BJ (cell line): ENCODE measurements at places on chromosomes 1 and 21.

DNA sequence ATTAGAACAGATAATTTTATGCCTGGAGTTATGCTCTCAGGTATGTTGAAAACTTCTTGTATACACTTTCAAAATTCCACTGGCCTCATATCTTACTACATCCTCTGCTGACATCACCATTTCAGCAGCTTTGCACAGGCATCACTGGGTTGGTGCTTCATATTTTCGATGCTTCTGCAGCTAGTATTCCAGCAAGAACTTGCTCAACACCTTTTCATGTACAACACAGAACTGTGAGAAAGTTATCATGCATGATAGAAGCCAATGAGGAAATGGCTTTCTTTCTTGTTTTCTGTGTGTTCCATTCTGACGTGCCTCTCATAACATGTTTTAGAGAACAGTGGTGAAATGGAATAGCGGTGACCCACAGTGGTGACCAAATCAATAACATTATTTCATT lies 5.1 kb upstream of the GBP5 start:
- DNase-seq: no peak

DNA sequence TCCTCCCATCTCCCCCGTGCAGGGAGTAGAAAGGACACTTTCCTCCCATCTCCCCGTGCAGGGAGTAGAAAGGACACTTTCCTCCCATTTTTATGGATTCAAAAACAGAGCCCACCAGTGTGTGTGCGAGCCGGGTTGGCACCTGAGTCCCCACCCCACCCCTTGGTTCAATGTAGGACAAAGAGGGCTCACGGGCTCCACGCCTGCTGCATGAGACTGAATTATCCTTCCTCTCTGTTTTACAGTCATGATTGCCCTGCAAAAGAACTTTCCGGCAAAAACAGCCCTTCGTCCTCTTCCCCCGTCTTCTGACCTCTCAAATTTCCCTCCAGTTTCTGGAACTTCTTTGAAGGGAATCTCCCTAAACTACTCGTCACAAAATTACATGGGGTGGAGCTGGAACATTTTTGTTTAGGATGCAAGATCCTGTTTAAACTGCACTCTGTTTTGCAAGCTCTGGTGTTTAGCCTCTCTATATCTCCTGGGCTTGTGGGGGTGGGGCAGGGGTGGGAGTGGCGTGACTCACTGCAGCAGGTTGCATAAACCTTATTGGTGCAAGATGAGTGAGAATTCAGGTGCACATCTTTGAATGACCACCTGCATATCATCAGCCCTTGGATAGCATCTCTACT lies 99.8 kb downstream of the PSMG1 start:
- no peak for DNase-seq

DNA sequence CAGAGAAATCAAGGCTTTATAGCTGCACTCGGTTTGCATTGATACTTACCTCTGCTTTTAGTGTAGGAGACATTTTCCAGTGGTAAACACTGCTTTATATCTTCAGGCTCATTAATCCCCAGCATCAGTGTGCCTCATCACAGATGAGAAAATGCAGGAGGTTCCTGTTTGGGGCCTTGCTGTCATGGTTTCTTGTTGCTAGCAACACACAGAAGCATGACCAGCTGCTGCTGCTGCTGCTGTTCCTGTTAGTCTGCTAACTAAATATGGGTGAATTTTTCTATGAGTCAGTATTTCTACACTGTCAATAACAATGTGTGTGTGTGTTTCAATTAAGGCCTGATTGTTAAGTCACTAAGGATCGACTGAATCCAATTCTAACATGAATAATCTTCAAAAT lies 85.8 kb upstream of the RGS1 start:
- DNase-seq: peak; percentile 89

DNA sequence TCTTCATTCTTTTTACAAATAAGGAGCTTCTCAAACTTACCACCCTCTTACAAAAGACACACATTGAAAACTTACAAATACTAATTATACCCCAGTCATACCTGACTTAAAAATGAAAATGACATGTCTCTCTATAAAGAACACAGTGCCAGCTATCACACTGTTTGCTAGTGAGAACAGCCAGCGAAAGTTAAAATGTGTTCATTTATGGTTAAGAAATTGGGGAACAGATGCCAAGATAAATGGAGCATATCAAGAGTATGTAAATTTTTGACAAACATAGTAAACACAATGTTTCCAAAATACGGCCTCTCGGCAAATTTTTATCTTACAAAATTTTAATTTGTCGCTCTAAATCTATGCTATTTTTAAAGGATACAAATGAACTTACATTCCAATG lies 1422.9 kb downstream of the KCNT2 start:
- no peak for DNase-seq

- no peak for DNase-seq
Measured at GRCh38 chr1:60345621-60346020, 272.1 kb upstream of the C1orf87 start.

DNA sequence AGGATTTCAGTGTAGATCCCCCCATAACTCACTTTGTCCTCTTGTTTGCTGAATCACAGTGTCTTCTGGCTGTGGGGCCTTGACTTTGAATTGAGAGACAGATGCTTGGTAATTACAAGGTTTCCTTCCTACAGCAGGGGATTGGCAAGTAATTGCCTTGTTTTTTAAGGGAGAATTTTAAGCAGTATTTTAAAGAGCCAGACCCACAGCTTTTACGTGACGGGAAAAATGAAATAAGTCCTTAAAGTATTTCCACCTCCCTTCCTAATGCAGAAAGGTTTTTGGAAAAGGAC lies 41.0 kb downstream of the PGBD5 start:
- no peak for DNase-seq

DNA sequence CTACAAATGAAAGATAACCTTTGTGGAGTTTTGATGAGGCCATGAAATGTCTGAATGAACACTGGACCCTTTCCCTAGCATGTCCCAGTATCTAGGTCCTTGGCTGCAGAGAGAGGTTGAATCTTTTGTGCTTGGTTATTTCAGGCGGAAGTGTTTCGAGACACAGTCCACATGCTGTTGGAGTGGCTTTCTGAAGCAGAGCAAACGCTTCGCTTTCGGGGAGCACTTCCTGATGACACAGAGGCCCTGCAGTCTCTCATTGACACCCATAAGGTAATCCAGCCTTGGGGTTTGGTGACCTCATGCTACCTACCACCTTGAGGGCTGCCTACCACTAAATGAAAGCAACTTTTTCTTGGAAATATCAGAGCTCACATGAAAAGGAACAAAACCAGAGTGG lies 38.9 kb upstream of the BMP8A start:
- no peak for DNase-seq

DNA sequence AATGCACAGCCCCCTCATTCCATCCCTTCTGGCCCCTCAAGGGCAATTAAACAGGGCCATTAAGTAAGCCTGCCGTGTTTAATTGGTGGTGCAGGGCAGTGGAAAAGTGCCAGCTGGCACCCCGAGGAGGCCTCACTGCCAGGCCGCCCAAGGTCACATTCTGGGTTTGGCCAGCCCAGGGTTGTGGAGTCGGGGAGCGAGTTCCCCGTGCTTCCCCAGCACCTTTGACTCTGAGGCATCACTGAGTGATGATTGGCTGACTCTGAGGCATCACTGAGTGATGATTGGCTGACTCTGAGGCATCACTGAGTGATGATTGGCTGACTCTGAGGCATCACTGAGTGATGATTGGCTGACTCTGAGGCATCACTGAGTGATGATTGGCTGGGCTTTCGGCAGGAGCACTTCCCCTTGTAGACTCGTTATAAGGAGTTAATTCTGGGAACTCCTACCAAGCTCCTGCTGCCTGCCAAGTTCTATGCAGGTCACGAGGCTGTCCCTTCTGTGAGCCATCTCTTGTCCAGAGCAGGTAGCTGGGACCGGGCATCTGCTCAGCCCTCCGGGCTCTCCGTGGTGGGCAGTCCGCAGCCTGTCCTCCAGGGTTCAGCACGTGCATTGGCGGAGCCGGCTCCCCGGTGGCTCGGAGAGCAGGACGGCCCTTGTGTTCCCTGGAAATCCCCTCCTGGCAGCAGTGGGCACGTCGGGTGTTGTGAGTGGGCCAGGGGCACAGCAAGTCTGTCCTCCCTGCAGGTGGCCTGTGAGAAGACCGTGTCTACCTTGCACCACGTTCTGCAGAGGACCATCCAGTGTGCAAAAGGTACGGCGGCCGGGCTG lies 20.9 kb downstream of the CSTB start:
- DNase-seq: no peak

- no peak for DNase-seq
Measured at GRCh38 chr1:27292106-27292505, 29.9 kb upstream of the TMEM222 start.

GRCh38 chr1:116508085-116508983 lies 62.5 kb downstream of the CD58 start:
- no peak for DNase-seq

GRCh38 chr1:24540051-24540905 lies 15.6 kb upstream of the NCMAP start:
- no peak for DNase-seq

- DNase-seq: no peak
Measured at GRCh38 chr1:68173283-68173935, 58.9 kb downstream of the WLS start.

GRCh38 chr21:40936771-40937261 lies 89.9 kb upstream of the DSCAM start:
- DNase-seq: no peak

DNA sequence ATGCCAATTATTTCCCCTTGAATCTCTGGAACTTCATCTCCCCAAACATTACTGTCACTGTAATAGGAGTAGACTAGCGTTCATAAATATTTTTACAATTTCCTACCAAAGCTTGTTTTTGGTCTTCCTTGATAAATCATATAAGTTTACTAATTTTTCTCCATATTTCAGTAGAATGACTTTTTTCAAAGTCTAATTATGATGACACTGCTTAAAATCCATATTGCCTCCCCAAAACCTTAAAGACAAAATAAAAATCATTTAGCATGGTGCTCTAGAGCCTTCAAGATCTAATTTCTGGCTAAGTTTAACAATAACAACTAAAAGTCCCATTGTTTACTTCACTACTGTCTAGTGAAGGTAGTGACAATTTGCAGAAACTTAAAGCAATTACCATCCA lies 474.2 kb upstream of the CHRM3 start:
- DNase-seq: no peak

GRCh38 chr1:28171246-28171645 lies 5.2 kb downstream of the PTAFR start:
- no peak for DNase-seq

GRCh38 chr1:145804235-145805045 lies 19.5 kb downstream of the RNF115 start:
- DNase-seq: no peak

DNA sequence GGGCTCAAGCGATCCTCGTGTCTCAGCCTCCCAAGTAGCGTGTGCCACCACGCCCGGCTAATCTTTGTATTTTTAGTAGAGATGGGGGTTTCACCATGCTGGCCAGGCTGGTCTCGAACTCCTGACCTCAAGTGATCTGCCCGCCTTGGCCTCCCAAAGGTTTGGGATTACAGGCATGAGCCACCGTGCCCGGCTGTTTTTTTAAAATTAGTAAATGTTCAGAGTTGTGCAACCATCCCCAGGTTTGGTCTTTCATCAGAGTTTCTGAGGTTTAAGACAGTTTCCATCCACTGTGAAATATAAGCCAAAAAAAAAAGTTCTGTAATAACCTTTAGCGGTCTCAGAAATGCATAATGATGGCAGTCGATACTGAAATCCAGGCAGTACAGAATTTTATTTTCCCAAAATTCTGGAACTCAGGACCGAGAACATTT lies 550 bp upstream of the SYT11 start:
- no peak for DNase-seq

DNA sequence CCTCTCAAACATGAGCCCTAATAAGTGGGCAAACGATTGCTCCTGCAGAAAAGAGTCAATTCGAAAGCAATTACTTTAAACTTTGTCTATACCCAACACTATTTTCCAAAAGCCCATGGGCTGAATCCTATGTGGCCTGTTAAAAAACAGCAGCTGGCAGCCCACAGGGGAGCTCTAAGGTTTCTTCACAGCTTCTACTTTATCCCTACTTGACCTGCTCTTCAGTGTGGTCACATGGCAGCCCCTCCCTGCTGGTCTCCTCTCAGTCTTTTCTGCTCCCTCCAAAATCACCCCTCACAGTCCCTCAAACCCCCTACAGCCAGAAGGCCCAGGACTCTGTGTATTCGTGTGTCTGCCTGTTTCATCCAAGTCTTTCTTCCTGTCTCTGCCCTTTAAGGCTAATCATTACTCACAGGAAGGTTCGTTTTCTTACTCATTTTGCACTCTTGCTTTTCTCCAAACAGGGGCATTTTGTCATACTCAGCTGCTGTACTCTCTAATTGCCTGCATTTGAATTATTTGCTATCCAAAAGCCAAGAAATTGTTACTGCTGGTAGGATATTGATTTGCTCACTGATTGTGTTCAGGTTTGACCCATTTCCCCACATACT lies 62.4 kb upstream of the FAM3B start:
- no peak for DNase-seq

DNA sequence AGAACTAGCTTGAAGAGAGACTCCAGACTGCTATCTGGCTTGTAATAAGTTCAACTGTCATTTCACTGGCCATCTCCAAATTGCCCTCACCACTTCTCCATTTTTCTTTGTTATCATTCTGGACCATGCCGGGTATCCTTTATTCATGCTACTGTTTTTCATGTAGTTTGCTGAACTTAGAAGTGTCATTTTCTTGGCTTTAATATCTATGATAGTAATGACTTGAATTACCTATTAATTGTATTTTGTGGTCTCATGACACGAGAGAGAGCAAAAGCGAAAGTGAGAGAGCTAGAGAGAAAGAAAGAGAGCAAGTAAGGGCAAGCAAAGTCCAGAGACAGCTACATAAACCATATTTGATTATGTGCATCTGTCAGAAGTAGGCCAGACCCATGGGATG lies 184.9 kb upstream of the ATP1B1 start:
- no peak for DNase-seq

DNA sequence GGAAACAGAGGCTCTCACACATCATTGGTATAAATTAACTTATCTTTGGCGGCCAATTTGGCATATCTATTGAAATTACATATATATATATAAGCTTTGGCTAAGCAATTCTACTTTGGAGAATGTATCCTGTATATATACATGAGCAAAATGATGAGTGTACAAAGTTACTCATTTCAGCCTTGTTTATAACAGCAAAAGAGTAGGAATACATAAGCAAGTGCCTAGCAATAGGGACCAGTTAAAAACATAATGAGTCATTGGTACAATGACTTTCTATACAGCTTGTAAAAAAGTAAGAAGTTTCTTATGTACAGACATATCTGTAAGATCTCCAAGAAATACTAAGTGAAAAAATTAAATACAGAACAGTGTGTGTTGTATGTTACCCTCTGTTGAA lies 190.8 kb downstream of the LTN1 start:
- DNase-seq: no peak

DNA sequence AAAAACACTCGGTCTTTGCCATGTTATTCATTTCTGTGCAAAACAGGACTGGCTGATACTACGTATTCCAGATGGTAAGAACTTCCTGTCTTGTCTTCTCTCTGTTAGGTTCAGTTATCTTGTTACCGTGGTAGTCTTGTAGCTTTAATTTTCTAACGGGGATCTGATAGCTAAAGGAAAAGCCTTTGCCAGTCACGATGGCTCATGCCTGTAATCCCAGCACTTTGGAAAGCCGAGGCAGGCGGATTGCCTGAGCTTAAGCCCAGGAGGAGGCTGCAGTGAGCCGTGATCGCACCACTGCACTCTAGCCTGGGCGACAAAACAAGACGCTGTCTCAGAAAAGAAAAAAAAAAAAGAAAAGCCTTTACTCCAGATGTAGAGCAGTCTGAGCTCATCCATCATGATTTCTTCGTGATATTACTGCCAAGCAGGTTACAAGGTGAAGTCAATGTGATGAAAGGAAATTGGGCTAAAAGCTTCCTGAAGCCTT lies 11.1 kb upstream of the MSTO1 start:
- DNase-seq: no peak

GRCh38 chr1:7594002-7594713 lies 176.9 kb upstream of the VAMP3 start:
- DNase-seq: no peak

- no peak for DNase-seq
Measured at GRCh38 chr1:26728645-26729044, 32.8 kb downstream of the ARID1A start.
